NCI-H146 (cell line): ENCODE measurements at places on chromosomes 5 and 9.

DNA sequence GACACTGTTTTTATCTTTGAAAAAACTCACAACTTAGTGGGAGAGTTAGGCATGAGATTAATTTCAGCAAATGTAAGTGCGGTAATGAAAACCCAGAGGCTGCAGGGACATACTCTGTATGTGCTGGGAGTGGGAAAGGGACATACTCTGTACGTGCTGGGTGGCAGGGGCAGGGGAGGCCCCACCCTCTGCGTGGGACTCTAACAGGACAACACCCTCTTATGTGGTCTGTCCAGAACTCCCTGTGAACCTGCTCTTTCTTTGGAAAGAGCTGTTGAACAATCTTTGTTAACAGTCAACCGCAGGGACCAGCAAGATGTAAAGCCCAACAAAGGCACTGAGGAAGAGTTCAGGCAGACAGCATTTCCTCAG, 2.4 kb downstream of the MLANA start:
- no peak for DNase-seq

DNA sequence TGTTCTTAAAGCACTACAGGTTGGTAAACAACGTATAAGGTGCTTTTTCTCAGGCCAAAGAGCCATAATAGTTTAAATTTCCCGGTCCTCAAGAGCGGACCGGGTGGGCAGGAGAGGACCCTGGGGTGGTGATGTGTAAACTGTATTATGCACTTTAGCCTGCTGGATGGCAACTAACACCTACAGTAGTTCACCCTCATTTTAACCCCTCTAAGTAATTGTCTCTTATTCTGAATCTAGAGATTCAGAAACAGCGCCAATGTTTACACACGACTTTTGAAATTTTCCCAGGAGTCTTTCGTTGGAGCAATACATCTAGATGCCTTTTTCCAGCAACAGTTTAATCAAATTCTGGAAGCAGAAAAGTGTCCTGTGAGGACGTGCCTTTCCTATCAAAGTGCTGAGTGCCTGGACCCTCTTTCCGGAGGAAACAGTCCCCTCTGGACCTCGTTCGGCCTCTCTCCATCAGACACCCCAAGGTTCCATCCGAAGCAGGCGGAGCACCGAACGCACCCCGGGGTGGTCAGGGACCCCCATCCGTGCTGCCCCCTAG, 676 bp upstream of the OCLN start:
- DNase-seq, result no peak

- DNase-seq, result no peak
Measured at GRCh38 chr9:21741151-21741550, 61.3 kb upstream of the MTAP start.

DNA sequence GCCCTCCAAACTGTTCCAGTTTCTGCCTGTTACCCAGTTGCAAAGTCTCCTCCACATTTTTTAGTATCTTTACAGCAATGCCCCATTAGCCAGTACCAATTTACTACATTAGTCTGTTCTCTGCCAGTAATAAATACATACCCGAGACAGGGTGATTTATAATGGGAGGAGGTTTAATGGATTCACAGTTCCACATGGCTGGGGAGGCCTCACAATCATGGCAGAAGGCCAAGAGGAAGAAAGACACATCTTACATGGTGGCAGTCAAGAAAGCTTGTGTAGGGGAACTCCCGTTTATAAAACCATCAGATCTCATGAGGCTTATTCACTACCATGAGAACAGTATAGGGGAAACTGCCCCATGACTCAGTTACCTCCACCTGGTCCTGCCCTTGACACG, 600.7 kb upstream of the CDH6 start:
- no peak for DNase-seq

DNA sequence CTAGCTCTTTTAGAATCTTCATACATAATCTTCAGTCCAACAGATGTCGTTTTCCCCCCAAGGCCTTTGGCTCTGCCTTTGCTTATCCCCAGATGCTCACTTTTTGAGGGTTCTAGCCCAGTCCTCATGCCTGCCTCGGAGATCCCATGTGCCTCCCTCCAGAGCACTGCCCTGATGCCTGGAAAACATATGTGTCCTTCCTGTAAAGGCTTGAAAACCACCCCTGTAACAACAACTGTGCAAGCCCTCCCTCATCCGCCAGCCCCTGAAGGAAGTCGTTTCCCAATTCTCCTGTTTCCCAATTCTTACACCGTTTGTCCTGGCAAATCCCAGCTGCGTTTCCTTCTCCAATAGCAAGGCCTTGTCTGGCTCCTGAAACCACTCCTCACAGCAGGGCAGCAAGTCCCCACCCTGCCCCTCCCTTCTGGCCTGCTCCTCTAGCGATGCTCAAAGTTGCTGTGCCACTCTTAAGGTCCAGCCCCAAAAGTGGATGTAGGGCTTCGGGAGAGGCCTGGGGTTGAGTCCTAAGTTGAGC, 52.2 kb downstream of the SLC36A1 start:
- no peak for DNase-seq

GRCh38 chr5:15837551-15838289, 337.7 kb downstream of the FBXL7 start:
- no peak for DNase-seq

- no peak for DNase-seq
Measured at GRCh38 chr9:88799541-88800328, 191.5 kb upstream of the S1PR3 start.
